ENCODE measurements at places on chromosomes 3 and 15. TPM values are rescaled to one million over a fixed set of nuclear protein-coding genes. Genes with fewer than 3 reads are reported as not detected.

GRCh38 chr15:25470230-25470629 lies 31.4 kb upstream of the UBE3A start:
- DNase-seq = no peak

The STAC gene
- total RNA-seq = 1.4 TPM

- DNase-seq = no peak
Measured at GRCh38 chr3:5002174-5002870, 23.1 kb downstream of the BHLHE40 start.

The TUSC7 gene
- total RNA-seq = not detected

The ETV5 gene
- total RNA-seq = 16.1 TPM

DNA sequence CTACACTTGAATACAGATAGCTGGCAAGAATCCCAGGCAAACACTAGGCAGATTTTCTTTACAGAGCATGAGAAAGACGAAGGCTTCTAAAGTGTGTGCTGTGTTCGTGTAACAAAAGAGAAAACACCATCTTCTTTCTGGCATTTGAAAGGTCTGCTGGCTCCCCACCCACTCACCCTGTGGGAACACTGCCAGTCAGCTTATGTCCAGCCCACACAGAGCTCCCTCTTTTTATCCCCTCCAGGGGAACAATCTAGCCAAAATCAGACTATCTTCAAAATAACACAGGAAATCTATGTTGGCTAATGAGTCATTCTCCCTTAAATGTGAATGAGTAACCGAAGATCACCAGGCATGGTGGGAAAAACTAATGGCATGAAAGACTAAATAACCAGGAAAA lies 45.6 kb upstream of the PAQR5 start:
- no peak for DNase-seq

- no peak for DNase-seq
Measured at GRCh38 chr15:76799760-76800159, 105.4 kb downstream of the SCAPER start.

The ACP3 gene
- 6.9 TPM for total RNA-seq

The CPN2 gene
- total RNA-seq = not detected

The ALG1L2 gene
- total RNA-seq = 1.3 TPM

DNA sequence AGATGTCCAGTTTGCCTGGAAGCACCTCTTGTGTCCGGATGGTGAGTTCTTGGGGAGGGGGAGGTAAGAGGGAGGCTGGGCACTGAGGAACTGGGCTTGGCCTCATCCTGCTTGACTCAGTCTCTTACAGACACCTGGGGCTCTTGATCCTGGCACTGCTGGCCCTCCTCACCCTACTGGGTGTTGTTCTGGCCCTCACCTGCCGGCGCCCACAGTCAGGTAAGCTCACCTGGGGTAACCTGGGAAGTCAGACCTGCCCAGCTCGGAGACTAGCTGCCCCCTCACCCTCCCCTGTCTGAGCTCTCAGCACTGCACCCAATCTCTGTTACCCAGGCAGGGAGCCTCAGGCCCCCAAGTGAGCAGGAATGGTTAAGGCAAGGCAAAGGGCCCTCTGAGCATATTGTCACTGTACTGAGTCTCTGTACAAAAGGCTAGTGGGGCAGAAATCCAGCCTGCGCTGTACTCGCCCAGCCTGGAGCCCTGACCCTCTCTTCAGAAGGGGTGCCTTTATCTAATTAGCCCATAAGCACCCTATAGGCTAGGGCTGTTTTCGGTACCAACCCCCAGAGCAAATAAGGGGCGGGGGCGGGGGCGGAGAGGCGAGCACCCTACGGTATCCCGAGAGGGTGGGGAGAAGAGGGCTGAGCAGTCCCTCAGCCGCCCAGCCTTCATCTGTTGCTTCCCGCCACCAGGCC lies 2.2 kb upstream of the IL17RC start:
- DNase-seq = no peak

GRCh38 chr3:71548705-71549384 lies 34.7 kb downstream of the FOXP1 start:
- no peak for DNase-seq

DNA sequence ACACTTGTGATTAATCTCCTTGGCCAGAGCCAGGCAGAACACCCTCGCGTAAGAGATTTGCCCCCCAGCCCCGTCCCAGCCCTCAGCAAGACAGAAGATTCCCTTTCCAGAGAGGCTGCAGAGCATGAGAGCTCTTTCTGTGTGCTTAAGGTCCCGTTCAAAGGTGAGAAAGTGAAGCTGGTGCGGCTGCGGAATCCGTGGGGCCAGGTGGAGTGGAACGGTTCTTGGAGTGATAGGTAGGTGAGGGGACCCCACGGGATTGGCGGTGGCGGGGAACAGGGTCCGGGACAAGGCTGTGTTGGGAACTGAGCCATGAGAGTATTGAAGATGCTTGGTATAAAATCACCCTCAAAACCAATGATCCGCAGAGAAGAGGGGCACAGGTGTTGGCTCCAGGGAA lies 34.8 kb downstream of the CAPN3 start:
- DNase-seq = no peak

The NRG4 gene
- 0.15 TPM for total RNA-seq

The PRSS50 gene
- total RNA-seq = 2.9 TPM

GRCh38 chr15:65026756-65027155 lies 2.7 kb downstream of the MTFMT start:
- DNase-seq = no peak

The SH2D7 gene
- total RNA-seq = not detected

- no peak for DNase-seq
Measured at GRCh38 chr3:172561897-172562640, 38.8 kb upstream of the TNFSF10 start.

- no peak for DNase-seq
Measured at GRCh38 chr3:18717598-18717997, 292.5 kb upstream of the SATB1 start.

- DNase-seq = no peak
Measured at GRCh38 chr3:5160940-5161858, 26.3 kb upstream of the EDEM1 start.

DNA sequence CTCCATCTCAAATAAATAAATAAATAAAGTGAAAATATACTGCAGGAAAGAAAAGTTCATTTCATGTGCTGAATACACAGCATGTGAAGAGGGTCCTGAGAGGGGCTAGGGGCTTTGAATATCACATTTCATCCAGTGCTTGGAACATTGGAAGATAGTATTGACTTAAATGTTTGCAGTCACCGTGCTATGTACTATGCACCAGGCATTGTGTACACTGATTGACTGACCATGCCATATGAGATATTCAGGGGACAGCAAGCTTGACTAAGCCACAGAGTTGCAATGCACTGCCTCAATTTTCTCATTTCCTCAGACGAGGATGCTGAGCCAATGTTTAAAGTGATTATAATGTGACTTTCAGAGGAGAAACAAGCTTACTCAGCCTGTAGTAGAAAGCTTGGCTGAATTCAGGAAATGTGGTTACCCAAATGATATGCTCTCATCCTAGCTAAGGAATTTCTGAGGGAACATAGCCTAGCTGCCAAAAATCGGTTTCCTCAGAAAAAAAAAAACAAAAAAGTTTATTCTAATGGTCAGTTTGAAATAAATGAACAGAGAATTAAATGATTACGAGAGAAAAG lies 557.9 kb downstream of the FGF12 start:
- no peak for DNase-seq

DNA sequence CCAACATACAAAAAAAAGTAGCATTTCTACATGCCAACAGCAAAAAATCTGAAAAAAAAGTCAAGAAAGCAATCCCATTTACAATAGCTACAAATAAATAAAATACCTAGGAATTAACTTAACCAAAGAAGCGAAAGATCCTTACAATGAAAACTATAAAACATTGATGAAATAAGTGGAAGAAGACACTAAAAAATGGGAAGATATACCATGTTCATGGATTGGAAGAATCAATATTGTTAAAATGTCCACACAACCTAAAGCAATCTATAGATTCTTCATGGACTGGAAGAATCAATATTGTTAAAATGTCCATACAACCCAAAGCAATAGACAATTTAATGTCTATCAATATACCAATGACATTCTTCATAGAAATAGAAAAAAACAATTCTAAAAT lies 21.0 kb downstream of the PEAK1 start:
- DNase-seq = no peak

DNA sequence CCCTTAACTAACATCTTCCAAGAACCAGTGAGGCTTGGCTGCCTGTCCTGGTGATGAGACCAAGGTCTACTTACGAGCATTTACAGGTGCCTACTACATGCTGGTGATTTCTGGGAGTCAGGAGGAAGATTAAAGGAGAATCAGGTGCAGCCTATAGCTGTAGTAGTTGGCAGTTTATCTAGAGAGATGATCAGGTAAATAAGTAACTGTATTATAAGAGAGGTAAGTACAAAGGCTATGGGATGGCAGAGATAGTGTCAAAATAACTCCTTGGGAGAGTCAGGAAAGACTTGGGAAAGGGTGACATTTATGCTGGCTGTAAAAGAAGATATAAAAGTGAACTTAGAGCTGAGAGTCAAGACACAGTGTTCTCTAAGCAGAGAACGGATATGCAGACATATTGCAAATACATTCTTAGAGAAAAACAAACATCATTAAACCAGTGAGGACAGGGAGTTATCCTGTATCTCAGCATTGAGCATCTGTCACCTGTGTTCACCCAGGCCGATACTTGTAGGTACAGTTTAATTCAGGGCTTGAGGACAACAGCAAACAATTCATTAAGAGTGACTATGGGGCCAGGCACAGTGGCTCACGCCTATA lies 49.7 kb upstream of the ACP3 start:
- no peak for DNase-seq

All from breast epithelium (tissue), 4 donors.